ENCODE measurements at places on chromosomes 7 and 10. TPM values are rescaled to one million over a fixed set of nuclear protein-coding genes. Genes with fewer than 3 reads are reported as not detected.

WEE2 gene
- not detected for total RNA-seq

VIPR2 gene
- total RNA-seq = 14.0 TPM

IL6 gene
- total RNA-seq = 3.8 TPM

CCDC146 gene
- 17.7 TPM for total RNA-seq

HOXA3 gene
- total RNA-seq = 4.5 TPM

EBLN1 gene
- total RNA-seq = not detected

DNA sequence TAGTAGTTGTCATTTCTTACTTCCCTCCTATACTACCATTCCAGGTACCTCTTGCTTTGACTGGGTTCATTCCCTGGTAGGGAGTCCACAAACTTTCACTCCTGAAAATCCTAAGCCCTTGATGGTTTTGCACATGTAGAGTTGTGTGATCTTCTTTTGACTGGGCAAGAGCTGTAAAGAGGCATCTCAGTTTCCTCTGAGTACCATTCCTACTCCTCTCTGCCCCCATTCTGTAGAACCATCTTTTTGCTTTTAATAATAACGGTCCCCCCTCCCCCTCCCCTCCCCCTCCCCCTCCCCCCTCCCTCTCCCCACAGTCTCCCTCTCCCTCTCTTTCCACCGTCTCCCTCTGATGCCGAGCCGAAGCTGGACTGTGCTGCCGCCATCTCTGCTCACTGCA is 16.4 kb downstream of the GARIN1A start:
- DNase-seq = no peak

GRCh38 chr7:50307368-50308032 is 3.0 kb downstream of the IKZF1 start:
- no peak for DNase-seq

GRCh38 chr7:2417981-2418481 is 14.6 kb downstream of the CHST12 start:
- DNase-seq = no peak

- DNase-seq = no peak
These were observed 98.7 kb downstream of the NOC3L start for GRCh38 chr10:94264085-94264484.

GRCh38 chr10:88413412-88413811 is 169.7 kb downstream of the RNLS start:
- no peak for DNase-seq

DNA sequence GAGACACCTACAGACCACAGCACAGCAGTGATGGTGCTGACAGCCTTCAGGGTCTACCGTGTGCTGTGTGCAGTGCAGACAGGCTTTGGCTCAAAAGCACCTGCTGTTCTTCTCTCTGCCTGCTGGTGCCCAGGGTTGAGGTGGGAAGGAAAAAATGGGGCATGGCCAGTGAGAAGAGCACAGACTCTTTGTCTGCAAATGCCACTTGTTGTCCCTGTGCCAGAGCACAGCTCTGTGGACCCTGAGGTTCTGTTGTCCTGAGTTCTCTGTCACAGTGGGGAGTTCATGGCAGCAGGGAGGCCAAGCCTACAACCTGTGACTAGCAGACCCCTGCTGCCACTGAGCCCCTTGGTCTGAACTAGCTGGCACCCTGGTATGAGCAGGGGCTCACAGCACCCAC is 376.7 kb downstream of the GLRX3 start:
- DNase-seq = no peak

- DNase-seq = no peak
These were observed 29.7 kb downstream of the KLRG2 start for GRCh38 chr7:139453673-139454321.

- no peak for DNase-seq
These were observed 72.2 kb downstream of the TCF7L2 start for GRCh38 chr10:113022265-113022664.

GRCh38 chr7:157233677-157234076 is 95.0 kb downstream of the UBE3C start:
- DNase-seq = no peak

- DNase-seq = no peak
These were observed 102.3 kb downstream of the TBXAS1 start for GRCh38 chr7:139931190-139931934.

DNA sequence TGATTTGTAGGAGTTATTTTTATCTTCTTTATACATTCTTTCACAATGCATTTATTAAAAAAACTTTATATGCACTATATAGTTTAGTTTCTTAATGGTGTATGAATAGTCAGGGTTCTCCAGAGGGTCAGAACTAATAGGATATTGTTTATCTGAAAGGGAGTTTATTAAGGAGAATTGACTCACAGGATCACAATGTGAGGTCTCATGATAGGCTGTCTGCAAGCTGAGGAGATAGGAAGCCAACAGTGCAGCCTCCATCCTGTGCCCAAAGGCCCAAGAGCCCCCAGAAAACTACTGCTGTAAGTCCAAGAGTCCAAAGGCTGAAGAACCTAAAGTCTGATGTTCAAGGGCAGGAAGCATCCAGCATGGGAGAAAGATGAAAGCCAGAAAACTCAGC is 192.8 kb upstream of the AHR start:
- DNase-seq = no peak

DNA sequence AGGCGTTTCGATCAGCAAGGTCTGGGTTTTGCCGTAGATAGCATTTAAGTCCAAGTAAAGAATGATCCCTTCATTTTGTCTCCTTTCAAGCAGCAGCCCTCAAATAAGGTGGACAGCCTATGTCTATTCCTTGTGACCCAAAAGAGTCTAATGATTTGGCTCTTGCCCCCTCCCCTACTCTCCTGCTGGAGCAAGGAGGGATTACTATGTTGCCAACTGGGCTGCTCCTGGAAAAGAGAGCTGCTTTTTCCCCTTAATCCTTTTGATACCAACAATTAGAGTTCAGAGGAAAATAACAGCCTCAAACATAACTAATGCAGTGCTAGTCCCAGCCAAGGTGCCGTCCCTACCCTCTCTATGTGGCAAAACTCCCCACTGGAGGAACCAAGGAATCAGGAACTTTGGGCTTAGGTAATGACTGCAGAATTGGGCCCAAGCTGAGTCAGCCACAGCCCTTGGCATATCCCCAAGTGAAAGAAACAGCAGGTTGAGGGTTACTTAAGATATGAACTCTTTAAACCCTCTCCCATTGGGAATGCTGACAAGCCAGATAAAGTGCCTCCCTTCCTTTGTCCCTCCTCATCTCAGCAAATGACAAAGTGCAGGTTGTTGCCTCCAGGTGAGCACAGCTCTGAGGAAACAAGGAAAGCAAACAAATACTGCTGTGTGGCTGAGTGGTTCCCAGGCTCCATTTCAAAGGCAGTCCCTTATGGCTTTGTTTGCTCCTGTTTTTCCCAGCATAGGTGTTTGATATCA is 643.7 kb downstream of the INHBA start:
- no peak for DNase-seq

DNA sequence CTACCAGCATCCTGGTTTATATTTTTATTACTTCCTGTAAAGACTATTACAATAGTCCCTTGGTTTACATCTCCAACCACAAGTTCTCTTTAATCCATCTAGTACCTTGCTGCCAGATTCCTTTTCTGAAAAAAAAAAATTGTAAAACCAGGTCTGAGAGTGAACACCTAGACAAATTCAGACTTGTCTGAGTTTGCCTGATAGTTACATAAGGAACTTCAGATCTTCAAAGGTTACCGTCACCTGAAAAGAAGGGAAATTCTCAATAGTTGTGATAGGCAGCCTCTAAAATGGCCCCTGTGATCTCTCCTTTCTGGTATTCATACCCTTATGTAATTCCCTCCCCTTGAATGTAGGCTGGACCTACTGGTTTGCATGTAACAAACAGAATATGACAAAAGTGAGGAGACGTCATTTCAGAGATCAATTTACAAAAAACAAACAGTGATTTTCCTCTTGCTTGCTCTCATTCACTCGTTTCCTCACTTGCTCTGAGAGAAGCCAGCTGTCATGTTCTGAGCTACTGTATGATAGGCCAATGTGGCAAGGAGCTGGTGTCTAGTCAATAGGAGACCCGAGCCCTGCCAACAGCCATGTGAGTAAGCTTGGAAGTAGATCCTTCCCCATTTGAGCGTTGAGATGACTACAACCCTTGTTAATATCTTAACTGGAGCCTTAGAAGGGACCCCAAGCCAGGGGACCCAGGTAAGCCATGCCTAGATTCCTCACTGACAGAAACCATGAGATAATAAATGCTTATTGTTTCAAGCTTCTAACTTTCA is 110.9 kb upstream of the LSM8 start:
- no peak for DNase-seq

GRCh38 chr7:7972128-7972527 is 3.5 kb downstream of the GLCCI1 start:
- DNase-seq = no peak

DNA sequence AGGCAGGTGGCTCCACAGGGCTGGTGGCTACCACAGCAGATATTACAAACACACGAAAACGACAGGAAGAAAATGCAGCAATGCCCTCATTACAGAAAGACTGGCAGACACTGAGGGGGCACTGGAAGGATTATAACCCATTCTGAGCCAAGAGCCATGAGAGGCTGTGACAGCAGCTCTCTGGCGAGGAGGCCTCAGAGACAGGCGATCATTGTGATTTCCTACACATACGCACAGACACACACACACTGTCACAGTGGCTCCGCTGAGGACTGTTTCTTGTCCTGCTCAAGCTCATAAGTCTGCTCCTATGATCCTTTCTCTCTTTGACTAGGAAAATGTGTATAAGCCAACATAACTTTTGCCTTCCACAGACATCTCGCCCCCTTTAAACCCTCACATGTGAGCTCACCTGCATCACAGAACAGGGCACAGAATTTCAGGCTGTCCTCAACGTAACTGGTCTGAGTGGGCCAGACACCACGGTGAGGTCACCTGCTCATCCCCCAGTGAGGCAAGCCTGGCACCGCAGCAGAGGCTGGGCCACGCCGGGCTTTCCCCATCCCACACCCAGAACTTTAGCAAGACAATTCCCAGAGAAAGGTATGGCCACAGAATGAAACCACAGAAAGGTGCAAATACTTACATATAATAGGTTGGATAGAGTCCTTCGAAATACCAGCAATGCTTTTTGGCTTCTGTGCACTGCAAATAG is 51.7 kb downstream of the VOPP1 start:
- DNase-seq = no peak
